NK-92 treated with Interleukin-12 subunit alpha and Interleukin-12 subunit beta, amount 100 ng/mL, for 24 hours (cell line): ENCODE measurements at places on chromosomes 7 and 10.

GRCh38 chr10:23343591-23344240 lies 881 bp downstream of the C10orf67 start:
- no peak for DNase-seq

GRCh38 chr10:95026461-95026860 lies 42.8 kb downstream of the CYP2C8 start:
- DNase-seq: no peak

- DNase-seq: no peak
These were observed 5.1 kb downstream of the KCNIP2 start for GRCh38 chr10:101838416-101838970.

GRCh38 chr7:25180592-25180923 lies 47.7 kb downstream of the NPVF start:
- DNase-seq: no peak

- DNase-seq: no peak
These were observed 154.8 kb upstream of the PRR15 start for GRCh38 chr7:29408841-29409243.

DNA sequence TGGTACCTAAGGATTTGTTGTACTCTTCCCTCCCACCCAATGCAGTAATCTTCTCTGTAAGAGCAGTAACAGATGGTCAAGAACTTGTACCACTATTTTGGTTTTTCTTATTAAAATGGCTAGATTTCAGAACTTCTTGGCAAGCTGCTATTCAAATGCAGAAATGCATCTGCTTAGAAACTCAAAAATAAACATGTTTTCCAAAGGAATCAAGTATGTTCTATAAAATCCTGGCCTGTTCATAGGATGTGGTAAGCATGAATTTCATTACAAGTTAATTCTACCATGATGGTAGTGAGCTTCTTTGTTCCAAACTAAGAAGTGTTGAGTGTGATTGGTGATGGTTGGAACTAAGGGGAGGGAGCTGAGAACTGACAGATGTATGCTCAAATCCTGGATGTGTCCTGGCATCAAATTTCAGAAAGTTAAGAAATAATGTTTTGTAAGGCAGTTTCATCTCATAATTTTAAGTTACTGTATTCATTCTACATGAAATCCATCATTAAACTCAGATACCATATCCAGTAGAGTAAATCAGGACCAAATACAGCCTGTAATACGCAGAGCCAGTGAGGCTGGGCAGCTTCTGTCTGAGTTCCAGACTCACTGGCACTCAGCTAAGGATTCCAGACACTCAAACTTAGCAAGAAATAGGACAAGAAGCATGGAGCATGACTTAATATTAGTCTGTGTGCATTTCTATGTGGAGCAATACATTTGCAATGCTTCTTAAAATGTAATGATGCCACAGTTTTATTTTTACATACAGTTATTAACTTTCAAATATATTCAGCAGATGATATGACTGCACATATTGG lies 119.6 kb downstream of the TES start:
- no peak for DNase-seq

DNA sequence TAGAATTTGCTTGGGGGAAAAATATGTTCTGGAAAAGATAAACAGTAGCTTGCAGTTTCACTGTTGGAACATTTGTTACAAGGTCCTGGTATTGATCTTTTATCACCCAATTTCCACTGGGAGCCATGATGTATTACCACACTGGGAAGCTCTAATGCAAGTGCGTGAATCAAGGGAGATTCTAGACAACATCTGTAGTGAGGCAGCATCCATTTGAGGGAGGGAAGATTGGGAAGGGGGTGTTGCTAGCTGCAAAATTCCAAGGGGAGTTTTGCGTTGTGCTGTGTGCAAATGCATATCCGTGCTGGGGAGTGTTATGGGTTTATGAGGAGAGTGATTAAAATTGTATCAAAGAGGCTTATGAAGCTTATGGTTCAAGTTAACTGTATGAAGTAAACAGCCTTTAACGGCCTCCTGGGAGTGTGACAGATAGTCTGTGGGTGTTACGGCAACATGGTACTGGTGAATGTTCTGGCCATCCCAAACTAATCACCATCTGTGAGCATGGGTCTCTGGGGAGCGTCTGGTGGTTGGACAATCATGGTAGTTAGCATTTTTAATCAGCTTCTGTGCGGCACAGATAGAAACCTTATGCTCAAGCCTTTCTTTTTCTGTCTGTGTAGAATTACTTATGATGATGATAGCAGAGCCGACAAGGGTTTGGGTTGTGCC lies 601.9 kb upstream of the GALNT17 start:
- DNase-seq: no peak

DNA sequence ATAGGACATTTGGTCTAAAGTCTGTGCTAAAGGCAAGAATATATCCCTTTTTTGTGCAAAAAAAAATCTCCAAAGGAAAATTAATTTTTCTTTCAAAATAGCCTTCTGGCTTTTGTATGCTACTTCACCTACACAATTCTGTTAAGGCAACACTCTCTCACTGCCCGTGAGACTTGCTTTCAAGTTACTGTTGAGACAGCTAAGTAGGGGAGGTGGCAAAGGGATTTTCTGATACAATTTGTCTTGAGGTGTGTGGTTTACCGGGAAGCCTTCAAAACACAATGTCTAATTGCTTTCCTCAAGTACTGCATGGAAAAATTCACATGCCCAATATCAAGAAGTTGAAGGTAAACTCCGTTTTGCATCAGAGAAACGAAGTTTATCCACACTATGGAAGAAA lies 50.8 kb upstream of the RSU1 start:
- DNase-seq: no peak

DNA sequence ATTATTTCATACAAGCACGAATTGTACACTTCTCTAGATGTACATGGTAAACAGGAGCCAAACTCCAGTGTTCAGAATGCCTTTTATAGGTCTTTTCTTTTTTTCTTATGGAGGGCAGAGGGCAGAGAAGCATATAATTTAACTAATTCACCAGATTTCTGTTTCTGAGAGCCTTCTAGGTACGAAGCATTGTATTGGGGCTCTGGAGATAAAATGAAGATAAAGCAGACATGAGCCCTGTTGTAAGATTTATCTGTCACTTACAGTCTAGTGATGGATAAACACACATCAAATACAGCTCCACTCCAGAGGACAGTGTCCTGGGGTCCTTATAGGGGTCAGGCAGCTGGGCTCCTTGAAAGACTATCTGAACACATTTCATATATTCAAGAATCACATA lies 265.5 kb downstream of the SKAP2 start:
- DNase-seq: no peak

DNA sequence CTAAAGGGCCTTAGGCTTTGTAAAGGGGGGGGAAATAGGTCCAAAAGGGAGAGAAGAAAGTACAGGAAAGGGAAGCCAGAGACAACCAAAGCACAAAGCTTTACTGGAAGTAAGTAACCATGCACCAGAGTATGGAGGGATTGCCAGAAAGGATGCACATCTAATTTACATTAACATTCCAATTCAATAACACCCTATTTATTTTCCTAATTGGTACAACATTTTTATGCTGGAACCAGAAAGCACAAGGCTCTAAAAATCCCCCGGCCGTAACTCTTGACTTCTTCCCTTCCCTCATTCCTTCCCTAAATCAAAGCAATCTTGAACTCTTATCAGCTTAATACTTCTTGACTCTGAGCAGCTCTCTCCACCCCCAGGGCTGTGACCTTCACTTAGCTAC lies 400.0 kb upstream of the CELF2 start:
- DNase-seq: no peak

DNA sequence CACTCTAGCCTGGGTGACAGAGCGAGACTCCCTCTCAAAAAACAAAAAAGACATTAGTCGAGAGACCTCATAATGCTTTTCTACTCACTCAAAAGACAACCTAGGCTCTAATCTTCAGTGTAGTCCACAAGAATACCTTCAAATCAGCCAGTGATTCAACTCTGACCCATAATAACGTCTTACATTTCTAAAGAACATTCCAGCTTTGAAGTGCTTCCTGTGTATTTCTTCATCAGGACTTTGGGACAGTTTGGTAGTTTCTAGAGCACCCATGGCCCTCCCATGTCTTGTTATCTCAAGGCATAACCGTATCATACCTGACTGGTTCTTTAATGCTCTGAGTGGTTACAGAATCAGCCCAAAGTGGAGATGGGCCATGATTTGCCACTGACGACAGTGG lies 221.3 kb downstream of the SKIDA1 start:
- no peak for DNase-seq

DNA sequence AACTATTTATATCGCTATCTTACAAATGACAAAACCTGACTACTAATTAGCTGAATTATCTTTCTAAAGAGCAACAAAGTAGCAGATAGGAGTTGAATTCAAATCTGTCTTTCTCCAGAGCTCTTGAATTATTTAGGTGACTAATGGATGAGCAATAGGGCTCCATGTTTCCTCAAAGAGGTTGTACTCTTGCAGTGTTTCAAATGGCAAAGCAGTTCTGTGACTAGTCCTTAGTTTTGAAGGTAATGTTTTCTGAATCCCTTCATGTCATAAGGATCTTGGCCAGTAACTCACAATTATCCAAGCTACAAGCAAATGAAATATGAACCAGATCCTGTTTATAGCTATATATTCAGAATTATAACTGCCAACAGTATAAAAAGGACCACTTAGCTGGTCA lies 999.7 kb downstream of the NRG3 start:
- DNase-seq: no peak

- DNase-seq: no peak
These were observed 107.7 kb upstream of the BTBD16 start for GRCh38 chr10:122163174-122164022.

DNA sequence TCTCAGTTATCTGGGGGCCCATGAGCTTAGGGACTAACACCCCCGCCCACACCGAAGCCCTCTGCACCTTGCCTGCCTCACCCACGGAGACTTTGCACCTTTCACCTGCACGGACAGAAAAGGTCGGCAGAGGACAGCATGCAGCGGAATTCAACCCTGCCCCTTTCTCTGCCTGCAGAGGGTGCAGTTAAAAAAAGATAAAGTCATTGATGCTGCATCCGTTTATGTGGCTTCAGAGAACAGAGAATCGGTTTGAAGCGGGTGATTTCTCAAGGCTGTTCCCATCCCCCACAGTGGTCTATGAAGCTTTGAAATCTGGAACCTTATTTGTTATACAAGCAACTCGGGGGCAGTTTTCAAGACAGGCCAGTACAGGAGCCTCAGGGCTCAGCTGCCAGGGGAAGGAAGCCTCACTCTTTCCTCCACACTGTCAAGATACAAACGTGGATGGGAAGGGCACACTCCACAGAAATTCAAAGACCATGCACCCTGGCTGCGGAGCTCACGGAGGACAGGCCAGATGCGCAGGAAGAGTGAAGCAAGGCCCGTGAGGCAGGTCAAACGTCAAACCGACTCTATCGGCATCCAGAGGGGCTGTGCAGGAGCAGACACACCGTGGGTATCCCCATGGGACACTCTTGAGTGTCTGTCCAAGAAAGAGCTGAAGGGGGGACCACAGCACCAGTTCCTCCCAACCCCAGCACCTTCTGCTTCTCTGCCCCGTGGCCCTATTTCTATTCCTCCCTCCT lies 66.3 kb downstream of the INSIG1 start:
- no peak for DNase-seq

DNA sequence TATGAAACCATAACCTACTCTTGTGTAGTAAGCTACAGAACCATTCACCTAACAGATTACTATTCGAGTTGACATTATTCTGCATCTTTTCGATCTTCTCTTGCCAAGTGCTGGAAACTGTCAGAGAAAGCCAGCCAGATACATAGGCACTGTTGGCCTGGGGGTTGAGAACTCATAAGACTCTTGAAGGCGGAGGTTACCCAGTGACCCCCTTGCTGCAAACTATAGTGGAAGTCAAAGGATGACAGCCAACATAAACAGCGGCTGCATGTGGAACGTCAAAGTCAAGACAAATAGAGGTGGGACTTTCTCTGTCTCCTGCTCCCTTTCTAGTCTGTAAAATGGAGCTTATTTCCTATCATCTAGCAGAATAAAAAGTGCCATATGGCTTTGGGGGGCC lies 394.2 kb downstream of the LRMDA start:
- no peak for DNase-seq

DNA sequence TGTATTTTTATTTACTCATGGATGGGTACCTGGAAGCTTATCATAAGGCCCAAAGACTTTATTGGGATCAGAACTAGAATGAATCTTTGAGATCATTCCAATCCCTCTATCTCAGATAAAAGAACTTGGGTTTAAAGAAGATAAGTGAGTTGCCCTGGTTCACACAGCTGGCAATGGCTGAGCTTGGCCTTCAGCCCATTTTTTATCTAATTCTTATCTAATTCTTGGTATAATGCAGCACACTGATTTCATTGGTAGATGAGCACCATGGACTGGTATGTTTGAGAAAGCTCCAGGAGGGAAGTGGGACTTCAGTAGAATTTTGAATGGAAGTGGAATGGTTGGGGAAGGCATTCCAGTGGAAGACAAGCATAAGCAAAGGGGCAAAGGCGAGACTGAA lies 558.9 kb downstream of the REEP3 start:
- no peak for DNase-seq

- DNase-seq: no peak
These were observed 339.9 kb downstream of the DNAJB6 start for GRCh38 chr7:157676456-157677255.

DNA sequence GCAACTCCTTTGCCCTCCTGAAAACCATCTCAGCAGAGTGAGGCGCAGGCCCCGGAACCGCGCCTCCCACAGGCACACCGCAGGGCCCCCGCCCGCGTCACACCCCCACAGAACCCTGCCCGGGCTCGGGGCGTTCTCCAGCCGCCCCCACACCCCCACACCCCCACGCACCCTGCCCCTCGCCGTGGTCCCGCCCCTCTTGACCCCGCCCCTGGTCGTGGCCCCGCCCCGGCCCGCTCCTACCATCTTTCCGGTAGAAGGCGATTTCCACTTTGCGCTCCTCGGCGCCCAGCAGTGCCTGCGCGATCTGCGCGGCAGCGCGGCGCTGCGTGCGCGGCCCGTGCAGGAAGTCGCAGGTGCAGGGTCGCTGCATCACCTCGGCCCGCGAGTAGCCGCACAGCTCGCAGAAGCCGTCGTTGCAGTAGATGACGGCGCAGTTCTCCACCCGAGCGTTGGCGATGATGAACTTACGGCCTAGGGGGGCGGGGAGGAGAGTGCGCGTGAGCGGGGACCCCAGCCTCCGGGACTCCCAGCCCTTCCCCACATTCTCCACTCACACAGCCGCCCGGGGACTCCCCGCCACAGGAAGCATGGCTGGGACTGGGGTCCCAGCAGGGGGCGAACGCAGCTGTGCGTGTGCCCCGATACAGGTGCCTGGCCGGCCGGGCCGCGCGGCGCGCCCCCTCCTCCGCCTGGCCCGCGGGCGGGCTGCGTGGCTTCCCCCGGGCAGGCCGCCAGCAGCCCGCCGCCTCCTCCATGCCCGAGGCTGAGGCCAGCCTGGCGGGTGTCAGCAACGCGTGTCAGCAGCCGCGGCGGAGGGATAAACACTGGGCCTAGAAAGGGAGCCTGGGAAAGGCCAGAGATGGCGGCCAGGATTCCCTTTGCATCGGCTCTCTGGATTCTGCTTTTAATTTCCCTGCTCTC lies 3.4 kb downstream of the KCNH2 start:
- DNase-seq: no peak

DNA sequence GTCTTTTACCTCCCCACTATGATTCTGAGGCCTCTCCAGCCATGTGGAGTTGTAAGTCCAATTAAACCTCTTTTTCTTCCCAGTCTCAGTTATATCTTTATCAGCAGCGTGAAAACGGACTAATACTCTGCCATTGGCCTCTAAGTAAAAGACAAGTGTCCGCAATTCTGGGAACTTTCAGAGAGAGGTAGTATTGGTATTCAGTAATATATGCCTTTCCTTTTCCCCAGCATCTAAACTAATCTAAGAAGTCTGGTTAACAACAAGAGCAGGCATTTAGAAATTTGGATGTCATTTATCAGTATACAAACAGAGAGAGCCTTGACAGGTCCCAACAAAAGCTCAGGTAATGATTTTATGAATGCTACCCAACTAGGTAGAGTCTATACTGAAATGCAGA lies 95.2 kb downstream of the ATE1 start:
- no peak for DNase-seq
